Hematopoietic multipotent progenitor cell treated with erythropoietin and hydrocortisone succinate and interleukin-3 and kit ligand, for 8 days (in vitro differentiated cells): ENCODE measurements at places on chromosomes 11 and 22.

DNA sequence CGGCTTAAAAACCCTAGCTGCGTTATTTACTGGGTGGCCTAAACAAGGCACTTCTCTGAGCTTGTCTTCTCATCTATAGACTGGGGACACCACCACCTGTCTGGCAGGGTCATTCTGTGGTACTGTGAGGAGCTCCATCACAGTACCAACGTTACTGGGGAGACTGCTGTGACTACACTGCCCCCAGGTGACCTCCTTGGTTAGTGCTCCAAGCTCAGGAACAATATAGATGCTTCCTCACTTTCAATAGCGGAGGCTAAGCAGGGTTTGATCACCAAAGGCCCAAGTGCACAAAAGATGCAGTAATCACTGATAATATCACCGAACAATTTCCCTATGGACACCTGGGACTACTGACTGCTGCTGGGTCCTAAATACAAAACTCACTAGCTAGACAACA, 18.8 kb downstream of the PRPF19 start:
- DNase-seq, result peak; percentile 74

- no peak for DNase-seq
These were observed 41.0 kb downstream of the CEP57 start for GRCh38 chr11:95831198-95831883.

DNA sequence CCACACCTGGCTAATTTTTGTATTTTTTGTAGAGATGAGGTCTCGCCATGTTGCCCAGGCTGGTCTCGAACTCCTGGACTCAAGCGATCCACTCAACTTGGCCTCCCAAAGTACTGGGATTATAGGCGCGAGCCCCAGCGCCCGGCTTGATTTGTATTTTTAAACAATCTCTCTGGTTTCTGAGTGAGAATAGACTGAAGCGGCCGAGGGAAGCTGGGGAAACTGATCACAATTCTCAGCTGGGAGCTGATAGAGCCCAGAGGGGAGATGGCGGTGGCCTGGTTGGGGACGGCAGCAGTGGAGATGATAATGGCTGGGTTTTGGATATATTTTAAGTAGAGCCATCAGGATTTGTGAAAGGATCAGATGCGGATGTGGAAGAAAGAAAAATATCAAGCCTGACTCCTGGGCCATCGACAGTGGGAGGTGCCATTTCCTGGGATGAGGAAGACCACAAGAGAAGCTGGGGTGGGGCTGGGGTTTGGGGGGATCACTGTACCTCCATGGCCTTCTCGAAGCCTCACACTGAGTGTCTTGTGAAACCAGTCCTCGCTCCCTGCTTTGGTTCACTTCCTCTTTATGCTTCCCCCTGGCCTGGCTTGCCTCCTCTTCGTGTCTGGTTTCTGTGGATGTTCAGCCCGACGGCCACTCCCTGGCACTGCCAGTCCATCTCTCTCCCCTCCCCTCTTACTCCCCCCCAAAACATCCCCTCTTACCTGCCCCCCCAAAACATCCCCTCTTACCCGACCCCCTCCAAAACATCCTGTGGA, 51.9 kb downstream of the IGLL1 start:
- DNase-seq, result no peak

GRCh38 chr11:70424765-70425344, 26.5 kb downstream of the CTTN start:
- no peak for DNase-seq

- no peak for DNase-seq
These were observed 140.8 kb downstream of the PKNOX2 start for GRCh38 chr11:125305345-125305744.

- DNase-seq, result no peak
These were observed 3.2 kb downstream of the P2RY6 start for GRCh38 chr11:73275381-73275750.

GRCh38 chr22:36912694-36913426, 568 bp upstream of the CSF2RB start:
- DNase-seq, result no peak

- no peak for DNase-seq
These were observed 37.6 kb upstream of the GRAMD1B start for GRCh38 chr11:123392431-123392830.

- no peak for DNase-seq
These were observed 11.8 kb downstream of the IL10RA start for GRCh38 chr11:117997823-117998579.

DNA sequence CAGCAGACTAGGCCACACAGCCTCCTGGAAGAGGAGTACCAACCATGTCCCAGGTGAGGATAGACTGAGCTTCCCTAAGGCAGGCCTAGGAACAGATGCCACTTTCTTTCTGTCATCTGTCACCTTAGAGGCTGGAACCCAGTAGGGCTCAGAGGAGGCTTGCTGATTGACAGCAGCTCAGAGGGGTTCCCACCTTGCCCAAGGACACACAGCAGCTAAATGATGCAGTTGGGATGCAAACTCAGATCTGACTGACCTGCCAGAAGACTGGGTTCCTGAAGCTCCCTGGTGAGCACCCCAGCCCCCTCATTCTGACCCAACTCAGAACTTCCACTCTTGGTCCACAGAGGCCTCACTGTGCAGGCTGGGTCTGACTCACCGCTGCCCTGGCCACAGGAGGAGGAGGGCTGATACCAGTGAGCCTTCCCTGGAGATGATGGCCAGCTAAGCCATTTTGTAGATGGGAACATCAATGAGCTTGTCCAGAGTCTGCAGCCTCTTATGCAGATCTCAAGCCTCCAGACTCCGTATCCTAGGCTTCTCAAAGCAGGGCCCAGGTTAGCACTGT, 14.0 kb downstream of the CAPN5 start:
- DNase-seq, result no peak

DNA sequence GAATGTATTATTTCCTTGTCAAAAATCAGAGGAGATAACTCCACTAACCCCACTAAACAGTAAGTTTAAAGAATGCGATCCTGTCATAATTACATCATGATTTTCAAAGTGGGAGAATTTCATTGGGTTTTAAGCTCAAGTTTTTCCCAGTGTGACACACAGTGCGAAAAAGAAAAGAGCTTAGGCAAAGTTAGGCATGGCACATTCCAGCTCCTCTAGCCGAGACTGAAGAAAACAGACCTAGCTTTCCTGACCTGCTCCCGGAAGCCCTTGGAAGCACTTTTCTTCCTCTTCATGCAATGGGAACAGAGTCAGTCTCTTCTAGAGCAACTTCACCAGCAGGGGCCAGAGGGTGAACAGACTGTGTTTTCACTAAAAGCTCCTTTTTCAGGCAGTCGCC, 76.6 kb upstream of the AKIP1 start:
- DNase-seq, result no peak

GRCh38 chr11:132258875-132259274, 888.5 kb downstream of the NTM start:
- no peak for DNase-seq

DNA sequence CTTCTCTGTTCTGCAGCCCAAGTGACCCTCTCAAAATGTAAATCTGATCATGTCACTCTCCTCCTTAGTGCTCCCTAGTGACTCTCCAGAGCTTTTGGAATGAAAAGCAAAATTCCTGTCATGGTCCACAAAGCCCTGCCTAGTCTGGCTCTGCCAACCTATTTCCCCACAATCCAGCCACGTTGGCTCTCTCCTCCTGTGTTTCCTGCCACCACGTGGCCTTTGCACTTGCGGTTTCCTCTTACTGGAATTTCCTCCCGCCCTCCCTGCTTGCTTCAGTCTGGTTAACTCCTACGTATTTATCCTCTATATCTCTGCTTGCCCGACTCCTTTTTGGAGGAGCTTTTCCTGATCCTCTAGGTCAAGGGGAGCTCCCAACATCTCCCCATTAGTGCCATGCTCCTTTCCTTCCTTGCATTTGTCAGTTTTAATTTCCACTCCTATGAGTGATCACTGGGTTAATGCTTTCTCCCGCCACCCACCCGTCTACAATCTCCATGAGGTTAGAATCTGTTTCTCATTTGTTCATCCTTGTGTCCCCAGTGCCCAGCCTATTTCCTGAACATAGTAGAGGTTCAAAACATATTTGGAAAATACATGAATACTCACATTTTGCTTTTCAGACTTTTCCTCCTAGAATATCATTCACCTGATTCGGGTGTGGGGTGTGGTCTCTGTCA, 11.5 kb downstream of the NNMT start:
- no peak for DNase-seq

- DNase-seq, result peak; percentile 52
These were observed 387.6 kb upstream of the DDI1 start for GRCh38 chr11:103648670-103649400.

GRCh38 chr22:42287174-42287890, 16.9 kb upstream of the TCF20 start:
- DNase-seq, result no peak

DNA sequence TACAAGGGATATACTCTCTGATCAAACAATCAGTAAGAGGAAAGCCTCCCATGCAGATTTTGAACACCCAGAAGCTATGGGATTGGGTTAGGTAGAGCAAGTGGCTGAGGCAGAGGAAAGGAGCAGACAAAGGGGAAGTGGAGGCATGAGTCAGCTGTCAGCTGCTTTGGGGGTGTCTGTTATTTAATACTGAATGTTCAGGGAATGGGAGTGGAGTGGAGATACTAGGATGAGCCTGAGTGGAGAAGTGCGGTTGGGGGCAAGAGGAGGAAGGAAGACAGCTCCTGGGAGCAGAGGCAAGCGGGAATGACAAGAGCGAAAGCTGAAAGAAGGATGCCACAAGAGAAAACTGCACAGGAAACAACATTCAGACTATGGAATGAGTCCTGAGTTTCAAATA, 22.7 kb upstream of the TMPRSS5 start:
- DNase-seq, result no peak

GRCh38 chr22:44381761-44382115, 69.0 kb upstream of the SHISAL1 start:
- no peak for DNase-seq

DNA sequence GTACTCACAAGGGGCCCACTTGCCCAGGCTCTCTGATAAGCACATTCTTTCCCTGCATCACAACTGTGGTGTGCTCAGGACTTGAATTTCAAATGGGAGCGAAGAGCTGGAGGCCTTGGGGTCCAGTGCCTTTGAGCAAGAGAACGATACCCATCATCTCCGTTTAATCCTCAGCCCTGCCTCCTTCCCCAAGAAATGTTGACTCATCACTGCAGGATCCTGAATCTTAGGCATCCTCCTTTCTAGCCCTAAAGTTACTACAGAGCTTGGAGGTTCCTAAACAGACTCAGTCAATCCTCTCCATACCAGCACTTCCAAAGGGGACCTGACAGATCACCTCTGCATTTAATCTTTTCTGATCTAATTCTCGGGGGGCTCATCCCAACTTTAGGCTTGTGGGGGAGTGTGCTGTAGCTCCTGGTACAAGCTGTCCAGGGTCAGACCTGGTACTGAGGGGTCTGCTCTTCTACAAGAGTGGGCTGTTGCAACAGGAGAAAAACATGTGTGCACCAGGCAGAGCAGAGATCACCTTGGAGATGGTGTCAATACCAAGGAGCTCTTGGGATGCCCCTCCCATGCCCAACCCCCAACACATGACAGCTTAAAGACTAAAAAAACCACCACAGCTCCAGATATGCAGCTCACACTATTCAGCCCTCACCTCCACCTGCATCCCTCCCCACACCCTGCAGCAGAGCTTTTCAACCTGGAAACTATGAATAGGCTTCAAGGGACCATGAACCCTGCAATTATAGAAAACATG, 3.9 kb upstream of the PRG2 start:
- DNase-seq, result peak; percentile 66

DNA sequence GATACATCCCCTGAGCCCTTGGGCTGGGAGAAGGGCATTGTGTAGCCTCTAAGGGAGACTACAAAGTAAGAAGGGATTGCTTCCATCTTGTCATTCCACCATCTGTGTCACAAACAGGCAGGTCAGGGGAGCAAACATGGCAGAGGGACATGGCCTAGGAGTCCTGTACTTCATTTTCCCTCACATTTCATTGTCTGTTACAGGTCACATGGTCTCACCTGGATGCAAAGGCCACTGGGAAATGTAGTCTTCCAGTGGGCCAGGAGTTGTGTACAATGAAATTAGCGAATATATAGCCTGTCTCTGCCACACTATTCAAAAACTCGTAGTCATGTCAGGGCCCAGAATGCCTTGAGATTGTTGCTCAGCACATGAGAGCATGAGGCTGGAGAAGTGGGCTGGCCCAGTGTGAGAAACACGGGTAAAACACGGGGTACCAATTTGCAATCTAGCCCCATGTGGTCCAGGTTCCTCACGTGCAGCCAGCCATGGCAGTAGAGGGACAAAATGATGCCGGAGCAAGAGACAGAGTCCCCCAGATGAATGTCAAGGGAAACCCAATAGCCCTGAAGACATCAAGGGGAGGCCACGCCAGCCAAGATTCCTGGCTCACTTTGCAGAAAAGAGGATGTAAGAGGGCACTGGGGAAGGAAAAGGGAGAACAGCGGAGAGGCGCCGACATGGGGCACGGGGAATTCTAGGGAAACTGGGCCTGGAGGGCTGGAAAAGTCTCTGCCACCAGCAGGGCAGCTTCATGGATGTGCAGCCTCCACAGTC, 47.7 kb upstream of the EMID1 start:
- DNase-seq, result peak; percentile 20

DNA sequence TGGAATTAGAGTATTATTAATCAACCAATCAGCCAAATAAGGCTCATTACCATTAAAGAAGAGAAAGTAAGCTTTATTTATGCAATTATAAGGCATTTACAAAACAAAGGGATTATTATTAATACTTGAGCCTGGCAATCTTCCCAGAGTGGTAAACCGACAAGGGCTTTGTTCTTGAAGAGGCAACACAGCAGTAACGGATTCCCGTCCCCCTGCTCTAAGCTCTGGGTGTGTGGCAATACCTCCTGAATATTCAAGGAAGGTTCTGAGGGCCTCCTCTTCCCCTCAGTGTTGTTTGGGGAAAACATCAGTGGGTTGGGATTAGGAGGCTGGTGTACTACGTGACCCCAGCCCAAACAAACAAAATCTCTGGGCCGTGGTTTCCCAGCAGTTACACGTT, 176.5 kb downstream of the TENM4 start:
- no peak for DNase-seq

GRCh38 chr11:9301720-9302119, 12.7 kb downstream of the TMEM41B start:
- DNase-seq, result no peak

GRCh38 chr11:123218451-123218850, 23.4 kb upstream of the CLMP start:
- no peak for DNase-seq

GRCh38 chr11:69981119-69981784, 96.9 kb upstream of the ANO1 start:
- peak; percentile 77 for DNase-seq

DNA sequence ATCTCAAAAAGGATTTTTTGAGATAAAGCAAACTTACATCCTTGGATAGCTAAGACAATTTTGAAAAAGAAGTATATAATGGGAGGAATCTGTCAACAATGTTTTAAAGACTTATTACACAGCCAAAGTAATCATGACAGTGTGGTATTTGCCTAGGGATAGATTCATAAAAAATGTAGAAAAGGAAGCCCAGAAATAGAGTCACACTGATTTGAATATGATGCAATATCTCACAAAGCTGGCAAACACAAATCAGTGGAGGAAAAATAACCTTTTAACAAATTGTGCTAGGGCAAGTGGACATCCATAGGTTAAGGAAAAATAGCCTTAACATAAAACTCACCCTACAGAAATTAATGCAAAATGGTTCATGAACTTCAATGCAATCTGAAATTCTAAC, 6.0 kb downstream of the XKR3 start:
- no peak for DNase-seq
